ENCODE measurements at places on chromosomes 5 and 9.

GRCh38 chr5:35598707-35599370, 18.8 kb upstream of the SPEF2 start:
- DNase-seq, result no peak

DNA sequence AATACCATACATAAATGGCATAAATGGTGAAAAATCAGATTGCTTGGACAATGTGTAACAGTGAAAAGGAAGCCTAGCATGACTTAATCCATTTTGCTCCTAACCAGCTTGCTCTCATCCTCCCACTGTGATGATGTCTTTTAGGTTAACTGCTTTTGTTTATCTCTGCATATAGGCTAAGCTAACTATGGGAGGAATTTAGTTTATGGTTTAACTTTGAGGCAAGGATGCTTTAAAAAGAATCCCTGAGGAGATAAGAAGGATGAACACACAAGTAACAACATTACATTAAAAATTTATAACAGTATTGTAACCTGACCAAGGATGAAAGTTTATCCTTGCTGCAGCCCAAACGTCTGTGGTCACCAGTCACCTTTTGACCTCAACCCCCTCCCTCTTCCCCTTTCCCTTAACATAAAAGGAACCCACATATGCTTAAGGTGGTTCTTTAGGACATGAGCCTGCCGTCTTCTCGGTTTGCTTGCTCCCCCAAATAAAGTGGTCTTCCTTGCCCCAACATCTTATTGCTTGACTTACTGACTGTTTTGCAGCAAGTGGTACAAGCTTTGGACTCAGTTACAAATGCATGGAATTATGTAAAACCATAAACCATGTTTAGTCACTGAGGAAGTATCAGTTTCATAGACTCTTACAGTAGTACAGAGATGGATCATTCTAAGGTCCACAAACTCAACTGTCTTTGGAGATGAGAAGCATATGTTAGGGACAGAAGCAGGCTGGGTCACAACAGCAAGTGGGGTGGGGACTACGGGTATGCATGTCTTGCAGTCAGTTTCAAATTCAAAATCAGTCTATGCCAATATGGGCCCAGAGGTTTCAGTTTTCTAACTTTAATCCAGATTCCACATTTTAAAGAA, 31.3 kb downstream of the AGXT2 start:
- DNase-seq, result no peak

DNA sequence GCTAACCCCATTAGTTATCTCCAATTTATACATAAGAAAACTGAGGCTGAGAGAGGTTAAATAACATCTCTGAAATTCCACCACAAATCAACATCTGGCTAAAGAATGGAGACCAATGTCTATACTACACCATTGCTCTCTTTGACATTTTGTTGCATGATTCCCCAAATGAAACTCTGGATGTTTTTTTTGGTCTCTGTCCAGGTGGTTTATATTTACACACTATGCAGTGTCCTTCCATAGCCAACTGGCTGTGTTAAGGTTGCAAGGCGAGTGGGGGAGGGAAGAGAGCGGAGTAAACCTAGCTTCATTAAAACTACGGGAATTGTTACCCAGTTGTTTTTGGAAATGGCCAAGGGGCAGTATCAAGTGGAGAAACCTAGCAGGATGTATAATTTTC, 67.2 kb downstream of the KIF4B start:
- no peak for DNase-seq

DNA sequence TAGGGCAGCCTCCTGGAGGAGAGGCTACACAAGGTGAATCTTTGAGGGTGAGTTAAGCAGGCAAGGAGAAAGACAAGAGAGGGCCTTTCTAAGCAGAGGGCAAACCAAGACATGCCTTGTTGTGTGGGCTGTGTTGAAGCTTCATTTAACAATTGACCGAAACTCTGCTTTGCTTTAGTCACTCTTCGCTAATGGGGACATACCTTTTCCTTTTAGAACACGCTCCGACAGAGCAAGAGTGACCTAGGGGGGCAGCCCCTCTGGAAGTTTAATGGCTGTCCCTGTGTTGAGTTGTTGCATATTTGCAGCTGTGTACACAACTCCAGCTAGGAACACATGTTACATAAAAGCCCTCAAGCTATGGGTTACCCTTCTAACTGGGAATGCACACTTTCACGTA, 218.1 kb upstream of the WWC1 start:
- no peak for DNase-seq

GRCh38 chr9:68775003-68775730, 70.1 kb downstream of the PIP5K1B start:
- DNase-seq, result no peak

DNA sequence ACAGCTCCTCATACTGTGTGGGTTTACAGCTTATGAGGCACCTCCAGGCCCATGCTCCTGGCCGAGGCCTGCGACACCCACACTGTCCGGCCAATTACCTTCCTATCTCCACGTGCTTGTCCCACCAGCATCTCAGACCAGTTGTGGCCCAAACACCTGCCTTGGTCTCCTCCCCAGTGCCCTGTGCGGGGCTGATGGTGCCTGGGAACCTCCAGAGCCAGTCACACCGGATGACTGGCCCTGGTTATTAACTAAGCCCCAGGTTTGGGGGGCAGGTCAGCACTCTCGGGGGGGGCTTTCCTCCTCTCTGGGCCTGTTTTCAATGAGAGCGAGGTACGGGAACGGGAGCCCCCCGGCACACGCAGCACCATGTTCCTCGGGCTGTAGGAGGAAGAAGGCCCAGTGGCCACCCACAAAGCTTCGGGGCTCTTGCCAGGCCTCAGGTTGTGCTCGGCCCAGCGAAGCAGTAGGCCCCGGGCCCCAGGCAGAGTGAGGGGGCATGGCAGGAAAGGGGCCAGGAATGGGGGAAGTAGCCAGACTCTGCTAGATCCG, 76.0 kb upstream of the PHYKPL start:
- no peak for DNase-seq

- no peak for DNase-seq
These were observed 72.4 kb upstream of the MEF2C start for GRCh38 chr5:88955403-88955802.

DNA sequence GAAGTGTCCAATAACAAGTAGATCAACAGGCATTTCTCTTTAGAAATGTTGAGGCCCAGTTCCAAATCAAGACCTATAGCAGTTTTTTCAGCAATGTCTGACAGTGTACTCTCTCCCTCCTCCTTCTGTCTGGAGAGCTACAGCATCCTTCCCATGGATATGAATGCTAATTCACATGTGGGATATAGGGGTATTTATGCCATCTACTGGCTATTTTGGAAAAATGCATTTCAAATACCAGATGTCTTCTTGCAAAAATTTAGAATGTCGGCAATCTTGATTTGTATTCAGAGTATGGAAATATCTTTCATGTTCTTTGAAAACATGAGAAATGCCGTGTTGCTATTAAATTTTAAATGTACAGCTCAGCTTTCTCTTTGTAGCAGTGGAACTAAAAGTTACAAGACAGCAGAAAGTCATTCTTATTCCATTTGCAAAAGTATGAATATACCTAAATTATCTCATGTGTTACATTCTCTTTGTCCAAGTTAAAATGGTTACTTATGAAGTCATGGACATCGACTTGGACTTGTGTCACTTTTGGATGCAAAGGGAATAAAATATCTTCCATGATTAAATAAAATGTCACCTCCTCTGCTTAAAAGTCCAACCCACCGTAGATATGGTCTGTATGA, 647.8 kb downstream of the TAF11L14 start:
- DNase-seq, result no peak

DNA sequence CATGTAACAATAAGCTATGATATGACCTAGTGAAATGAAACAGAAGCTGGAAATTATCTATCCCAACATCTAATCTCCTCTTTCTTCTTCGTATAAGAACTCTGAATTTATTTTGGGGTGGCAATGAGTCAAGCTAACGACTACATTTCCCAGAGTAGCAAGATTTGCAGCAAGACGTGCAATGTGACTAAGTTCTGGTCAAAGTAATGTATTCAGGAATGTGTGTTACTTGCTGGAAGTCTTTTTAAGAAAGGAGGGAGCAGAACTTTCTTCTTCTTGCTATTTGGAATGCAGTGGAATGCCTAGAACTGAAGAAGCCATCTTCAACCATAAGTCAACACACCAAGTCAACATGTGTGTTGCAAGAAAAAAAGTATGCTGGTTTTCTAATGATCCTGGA, 406.6 kb upstream of the MEF2C start:
- no peak for DNase-seq

DNA sequence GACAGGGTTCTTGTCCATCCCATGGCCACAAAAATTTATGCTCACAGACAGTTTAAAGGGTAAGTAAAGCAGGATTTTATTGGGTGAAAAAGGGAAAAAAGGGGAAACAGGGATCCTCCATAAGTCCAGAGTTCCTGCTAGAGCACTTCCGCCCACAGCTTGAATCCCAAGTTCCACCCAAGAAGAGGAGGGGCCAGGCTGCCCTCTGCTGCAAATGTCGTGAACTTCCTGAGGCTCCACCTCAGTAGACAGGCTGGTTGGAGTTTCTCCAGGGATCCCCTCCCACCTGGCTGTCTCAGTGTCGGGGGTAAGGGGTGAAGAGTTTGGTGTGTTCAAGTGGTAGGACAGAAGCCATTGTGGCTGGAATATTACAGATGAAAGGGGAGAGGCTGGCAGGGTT, 275.0 kb upstream of the SGCD start:
- no peak for DNase-seq

DNA sequence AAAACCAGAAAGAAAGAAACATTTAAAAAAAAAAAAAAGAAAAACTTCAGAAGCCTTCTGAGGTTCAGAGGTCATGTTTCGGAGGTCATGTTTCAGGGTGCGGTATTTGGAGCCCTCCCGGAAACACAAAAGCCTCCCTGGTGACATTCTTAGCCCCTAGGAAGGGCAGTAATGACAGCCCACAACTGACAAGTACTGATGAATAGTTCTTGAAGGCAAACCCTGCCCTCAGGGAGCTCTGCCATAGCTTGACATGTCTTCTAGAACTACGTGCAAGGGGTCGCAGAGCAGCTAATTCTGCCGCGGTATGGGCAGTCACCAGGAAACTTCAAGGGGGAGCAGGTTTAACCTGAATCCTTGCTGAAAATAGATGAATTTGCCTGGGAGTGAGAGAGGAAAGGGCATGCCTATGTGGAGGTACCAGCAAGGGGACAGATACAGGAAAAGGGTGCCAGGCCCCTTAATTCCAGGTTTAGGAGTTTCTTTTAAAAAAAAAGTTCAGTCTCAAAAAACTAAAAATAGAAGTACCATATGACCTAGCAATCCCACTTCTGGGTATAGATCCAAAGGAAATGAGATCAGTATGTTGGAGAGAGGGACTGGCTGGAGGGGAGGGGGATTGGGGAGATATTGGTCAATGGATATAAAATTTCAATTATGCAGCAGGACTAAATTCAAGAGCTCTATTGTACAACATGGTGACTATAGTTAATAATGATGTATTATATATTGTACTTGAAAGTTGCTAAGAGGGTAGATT, 98.4 kb downstream of the C9orf152 start:
- DNase-seq, result no peak

GRCh38 chr5:135425641-135426040, 21.5 kb downstream of the DCANP1 start:
- no peak for DNase-seq

- no peak for DNase-seq
These were observed 235.2 kb upstream of the SLC24A2 start for GRCh38 chr9:20023961-20024571.

GRCh38 chr5:102277144-102277543, 18.9 kb downstream of the SLCO4C1 start:
- no peak for DNase-seq

DNA sequence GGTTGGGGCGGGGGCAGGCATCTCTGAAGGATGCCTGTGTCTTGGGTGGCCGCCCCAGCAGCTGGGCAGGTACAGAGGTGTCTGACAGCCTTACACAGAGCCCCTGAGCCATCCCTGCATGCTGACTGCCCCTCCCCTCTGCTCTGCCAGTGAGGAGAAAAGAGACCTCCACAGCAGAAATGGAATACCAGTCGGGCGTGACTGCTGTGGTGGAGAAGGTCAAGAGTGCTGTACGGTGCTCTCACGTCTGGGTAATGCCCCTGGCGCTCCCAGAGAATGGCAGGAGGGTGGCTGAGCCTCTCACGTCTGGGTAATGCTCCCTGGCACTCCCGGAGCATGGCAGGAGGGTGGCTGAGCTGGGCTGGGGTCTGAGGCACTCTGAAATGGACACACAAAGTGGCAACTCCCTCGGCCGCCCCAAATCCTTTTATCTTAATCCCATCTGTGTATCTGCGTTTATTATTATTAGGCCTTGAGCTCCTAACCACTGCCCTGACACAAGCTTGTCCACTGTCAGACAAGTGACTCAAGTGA, 2.5 kb upstream of the RABL6 start:
- DNase-seq, result no peak

GRCh38 chr9:111952559-111952958, 55.9 kb downstream of the UGCG start:
- DNase-seq, result no peak

GRCh38 chr9:28001096-28001495, 427.8 kb upstream of the C9orf72 start:
- no peak for DNase-seq

DNA sequence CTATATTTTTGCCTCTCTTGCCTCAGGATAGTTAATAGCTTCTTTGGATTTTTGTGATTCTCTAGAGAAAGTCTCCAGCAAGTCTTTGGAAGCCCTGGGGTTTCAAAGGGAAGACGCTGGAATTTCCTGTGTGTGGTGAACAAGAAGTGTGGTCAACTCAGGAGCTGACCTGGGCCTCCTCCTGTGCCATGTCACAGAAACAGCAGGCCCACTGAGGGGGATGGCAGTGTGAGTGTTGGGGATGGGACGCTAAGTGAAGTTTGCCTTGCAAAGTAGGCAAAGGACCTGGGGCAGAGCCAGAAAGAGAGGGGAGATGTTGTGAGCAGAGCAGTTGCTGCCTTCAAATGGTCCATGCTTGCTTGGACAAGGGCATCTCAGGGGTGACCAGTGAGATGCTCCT, 226.3 kb downstream of the DMRT2 start:
- DNase-seq, result no peak

DNA sequence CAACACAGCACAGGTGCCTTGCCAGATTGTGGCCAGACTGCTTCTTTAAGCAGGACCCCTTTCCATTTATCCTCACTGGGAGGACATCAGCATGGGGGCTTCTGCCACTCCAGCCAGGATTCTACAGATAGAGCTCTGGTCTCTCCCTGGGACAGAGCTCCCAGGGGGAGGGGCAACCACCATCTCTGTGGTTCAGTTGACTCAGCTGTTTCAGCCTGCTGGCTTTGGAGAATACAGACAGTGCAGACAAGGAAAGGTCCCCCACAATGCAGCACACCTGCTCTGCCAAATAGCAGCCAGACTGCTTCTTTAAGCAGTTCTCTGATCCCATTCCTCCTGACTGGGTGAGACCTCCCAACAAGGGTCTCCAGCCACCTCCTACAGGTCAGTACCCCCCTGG, 132.8 kb downstream of the OR2K2 start:
- no peak for DNase-seq

- DNase-seq, result no peak
These were observed 606.2 kb downstream of the PDE4D start for GRCh38 chr5:59287361-59287760.

- DNase-seq, result no peak
These were observed 16.3 kb upstream of the RAD23B start for GRCh38 chr9:107266624-107267368.

- DNase-seq, result no peak
These were observed 11.3 kb upstream of the ANKH start for GRCh38 chr5:14882658-14883580.

DNA sequence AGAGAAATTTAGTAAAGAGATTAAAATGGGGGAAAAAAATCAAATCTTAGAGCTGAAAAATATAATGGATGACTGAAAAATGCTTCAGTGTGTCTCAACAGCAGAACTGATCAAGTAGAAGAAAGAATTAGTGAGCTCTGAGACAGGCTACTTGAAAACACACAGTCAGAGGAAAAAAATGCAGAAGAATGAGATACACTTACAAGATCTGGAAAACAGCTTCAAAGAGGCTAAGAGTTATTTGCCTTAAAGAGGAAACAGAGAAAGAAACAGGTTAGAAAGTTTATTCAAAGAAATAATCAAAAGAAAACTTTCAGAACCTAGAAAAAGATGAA, 70.5 kb upstream of the OR2K2 start:
- DNase-seq, result no peak

Measured in mucosa of gallbladder (tissue), 1 donor.